ENCODE measurements at places on chromosomes 7 and 10. TPM values are rescaled to one million over a fixed set of nuclear protein-coding genes. Genes with fewer than 3 reads are reported as not detected.

LIPF gene
- total RNA-seq: not detected

AP5Z1 gene
- total RNA-seq: 33.8 TPM

SPDYE8 gene
- not detected for total RNA-seq

TDRD1 gene
- total RNA-seq: not detected

C10orf67 gene
- not detected for total RNA-seq

CHAT gene
- total RNA-seq: not detected

Data from mammary microvascular endothelial cell (primary cell).